GM23248 (cell line): ENCODE measurements at places on chromosomes 7 and 10. TPM values are rescaled to one million over a fixed set of nuclear protein-coding genes. Genes with fewer than 3 reads are reported as not detected.
A peak's percentile ranks its signal among the peaks of the same experiment; 100 is the strongest.

DNA sequence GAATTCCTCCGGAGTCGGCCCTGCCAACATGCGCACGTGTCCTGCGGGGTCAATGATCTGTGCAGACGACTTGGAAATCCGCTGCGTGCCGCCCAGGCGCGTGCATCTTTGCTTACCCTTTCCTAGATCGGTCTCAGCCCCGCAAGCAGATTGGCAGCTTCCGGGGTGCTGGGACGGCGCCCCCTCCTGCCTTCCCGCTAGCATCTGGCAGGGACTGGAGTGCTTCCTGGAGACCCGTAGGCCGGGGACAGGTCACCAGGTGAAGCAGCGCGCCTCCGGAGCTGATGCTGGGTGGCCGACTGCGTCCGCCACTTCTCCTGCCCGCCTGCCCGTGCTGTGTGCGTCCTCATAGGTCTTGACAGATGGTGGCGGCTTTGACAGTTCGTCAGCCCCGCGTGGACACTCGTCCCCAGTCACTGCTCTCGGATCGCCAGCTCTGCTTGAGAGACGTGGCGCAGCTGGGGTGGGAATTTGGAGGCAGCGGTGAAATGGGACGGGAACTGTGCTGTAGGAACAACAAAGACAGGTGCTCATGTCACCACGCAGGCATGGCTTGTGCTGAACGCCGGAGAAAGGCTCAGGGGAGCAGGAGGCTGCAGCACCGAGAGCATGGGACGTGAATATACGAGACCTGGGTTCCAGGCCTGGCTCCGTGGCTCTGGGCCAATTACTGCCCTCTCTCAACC, 21.9 kb upstream of the KCNK18 start:
- DNase-seq: no peak

- DNase-seq: peak; percentile 61
Measured at GRCh38 chr7:102412548-102412947, 16.4 kb downstream of the PRKRIP1 start.

NACAD gene
- 1.0 and 2.9 TPM in 2 replicates for total RNA-seq

- peak; percentile 78 for DNase-seq
Measured at GRCh38 chr7:74178632-74179031, 4.5 kb downstream of the EIF4H start.

NKX1-2 gene
- not detected in 2 replicates for total RNA-seq

DNA sequence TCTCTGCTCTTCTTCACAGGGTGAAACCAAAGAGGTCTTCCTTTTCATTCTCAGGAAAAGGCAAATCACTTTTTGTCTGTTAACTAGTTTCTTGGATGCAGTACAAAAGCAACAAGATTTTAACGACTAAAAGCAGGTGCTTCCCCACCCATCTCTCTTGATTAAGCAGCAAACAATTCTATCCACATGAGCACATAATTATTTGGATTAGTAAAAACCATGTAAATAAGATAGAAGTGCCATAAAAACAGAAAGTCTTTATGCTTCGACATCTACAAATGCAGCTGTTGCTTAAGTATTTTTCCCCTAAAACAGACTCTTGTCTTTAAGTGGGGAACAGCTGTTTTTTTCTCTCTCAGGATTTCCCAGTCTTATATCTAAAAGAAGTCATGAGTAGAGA, 37.4 kb downstream of the USP54 start:
- DNase-seq: no peak

NUPR2 gene
- not detected in 2 replicates for total RNA-seq

DNA sequence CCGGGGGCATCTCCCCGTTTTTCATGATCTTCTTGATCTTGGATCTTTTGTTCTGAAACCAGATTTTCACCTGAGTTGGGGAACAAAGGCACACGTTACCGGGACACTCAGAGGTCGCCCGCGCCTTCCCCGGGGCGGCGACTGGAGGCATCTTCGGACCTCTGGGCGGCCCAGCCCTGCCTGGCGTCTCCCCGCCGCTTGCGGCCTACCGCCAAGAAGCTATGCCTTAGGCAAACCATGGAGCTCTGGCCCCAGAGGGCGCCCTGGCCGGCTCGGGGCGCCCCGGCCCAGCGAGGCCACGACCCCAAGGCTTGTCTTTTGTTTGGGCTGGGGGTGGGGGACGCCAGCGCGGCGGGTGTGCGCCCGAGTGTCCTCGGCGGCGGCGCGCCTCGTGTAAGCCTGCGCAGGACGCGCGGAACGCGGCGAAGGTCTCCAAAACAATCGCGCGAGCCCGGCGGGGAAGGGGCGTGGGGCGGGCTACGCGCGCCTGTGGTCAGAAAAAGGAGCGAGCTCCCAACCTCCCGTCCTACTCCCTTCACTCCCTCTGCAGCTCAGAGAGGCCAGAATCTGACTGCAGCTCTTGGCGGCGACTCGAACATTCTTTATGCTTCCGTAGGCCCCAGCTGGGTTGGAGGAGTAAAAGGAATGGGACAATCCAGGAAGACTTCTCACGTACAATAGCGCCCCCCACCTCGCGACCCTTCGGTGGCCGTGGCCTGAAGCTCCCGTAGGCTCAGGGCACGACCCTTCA, 3.5 kb downstream of the DLX5 start:
- no peak for DNase-seq

HSPA12A gene
- 4.8 and 4.9 TPM in 2 replicates for total RNA-seq

- DNase-seq: no peak
Measured at GRCh38 chr10:1677307-1677939, 59.9 kb downstream of the ADARB2 start.

DNA sequence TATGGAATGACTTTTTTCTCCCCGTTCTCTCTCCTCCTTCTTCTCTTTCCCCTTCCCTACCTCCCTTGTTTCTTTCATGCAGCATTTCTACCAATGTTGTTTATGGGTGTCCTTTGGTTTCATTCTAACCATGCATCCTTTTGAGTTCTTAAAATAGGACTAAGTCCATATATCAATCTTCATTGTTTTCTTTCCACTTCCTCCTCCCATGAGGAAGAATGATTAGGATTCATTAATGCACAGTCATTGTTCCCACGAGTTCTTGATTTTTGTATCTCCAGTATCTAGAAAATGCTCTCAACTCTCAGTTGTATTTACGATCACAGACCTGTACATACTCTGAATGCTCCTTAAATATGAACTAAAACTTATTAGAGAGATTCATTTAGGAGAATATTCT, 153.3 kb downstream of the LRRC4 start:
- no peak for DNase-seq

VPS41 gene
- total RNA-seq: 30.6 and 30.9 TPM in 2 replicates

GRCh38 chr7:151071032-151071866, 9.4 kb downstream of the FASTK start:
- DNase-seq: no peak

PTER gene
- total RNA-seq: 13.3 and 14.2 TPM in 2 replicates

GRCh38 chr10:51770709-51771108, 71.3 kb upstream of the CSTF2T start:
- peak; percentile 52 for DNase-seq

HSPA14 gene
- 14.9 and 15.6 TPM in 2 replicates for total RNA-seq

DNA sequence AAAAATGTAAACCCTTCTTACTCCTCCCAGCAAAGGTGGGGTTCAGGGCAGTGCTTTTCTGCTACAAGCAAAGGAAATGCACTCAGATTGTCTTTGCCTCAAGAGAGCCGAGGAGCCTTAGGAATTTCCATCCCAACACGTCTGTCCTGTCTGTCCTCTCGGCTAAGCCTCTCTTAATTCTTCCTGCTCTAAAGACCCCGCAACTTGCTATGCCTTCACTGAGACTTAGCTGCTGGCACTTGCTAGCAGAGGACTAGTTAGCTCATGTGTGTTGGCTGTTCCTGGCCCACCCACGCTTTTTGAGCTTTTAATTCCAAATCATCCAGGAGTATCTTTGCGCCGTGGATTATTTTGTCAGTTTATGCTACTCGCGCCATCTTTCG, 481 bp upstream of the NPM3 start:
- DNase-seq: peak; percentile 53

DNA sequence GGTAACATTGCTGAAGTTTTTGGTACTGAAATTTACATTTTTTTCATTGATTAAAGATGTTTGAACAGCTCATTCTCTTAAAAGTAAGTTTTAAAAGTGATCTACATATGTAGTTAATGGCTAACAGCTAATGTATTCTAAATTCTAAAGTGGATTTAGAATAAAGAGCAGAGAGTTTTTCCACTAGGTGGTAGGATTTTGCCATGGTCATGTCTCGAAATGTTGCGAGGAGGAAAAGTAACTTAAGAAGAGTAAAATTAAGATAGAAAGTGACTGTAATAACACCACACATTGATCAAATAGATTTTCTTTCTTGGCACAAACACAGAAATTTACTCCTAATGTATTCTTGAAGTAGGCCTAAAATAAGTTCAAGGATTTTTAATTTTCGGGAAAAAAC, 19.8 kb downstream of the LSMEM1 start:
- DNase-seq: peak; percentile 24

DNA sequence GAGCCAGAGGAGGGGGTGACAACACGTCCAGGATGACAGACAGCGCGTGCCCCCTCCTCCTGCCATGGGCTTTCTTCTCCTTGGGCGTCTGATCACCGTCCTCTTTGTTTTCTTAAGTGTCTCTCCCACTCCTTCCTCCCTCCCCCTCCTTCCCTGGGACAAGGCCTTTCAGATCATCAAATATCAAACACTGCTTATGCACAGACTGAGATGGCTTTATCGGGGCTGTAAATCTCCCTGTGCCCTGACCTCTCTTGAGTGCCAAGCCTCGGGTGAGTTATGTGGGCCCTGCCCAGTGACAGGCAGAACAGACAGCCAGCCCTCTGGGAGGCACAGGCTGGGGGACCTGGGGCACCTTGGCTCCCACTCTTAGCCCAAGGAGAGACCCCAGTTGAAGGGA, 116.4 kb downstream of the C10orf105 start:
- DNase-seq: no peak

GRCh38 chr10:71683301-71683700, 36.3 kb downstream of the C10orf105 start:
- DNase-seq: peak; percentile 14

DNA sequence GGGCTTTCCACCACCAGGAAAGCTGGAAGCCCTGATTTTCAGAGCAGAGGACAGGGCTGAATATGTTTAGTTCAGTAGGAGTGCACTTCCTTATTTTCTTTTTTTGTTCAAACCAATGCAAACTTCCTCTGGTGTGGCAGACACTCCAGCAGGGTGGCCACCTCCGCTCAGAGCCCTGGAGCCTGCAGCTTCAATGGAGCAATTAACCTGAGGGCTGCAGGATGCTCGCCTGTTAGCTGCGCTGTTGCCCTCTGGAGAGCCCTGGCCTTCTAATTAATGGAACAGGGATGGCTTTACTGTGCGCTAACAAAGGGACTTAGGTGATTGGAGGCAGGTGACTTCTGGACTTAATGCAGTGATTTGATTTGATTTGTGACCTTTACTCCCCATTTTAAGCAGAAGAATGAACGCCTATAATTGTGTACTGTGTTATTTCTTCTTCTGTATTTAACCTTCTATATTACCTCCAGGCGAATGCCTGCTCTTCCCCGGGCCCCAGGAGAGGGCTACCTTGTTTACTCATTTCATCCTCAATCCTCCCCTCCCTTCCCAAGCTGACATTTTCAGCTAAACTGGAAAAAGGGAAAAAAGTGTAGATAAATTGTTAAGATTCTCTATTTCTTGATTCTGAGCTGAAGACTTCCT, 123.0 kb upstream of the CTBP2 start:
- no peak for DNase-seq

DNA sequence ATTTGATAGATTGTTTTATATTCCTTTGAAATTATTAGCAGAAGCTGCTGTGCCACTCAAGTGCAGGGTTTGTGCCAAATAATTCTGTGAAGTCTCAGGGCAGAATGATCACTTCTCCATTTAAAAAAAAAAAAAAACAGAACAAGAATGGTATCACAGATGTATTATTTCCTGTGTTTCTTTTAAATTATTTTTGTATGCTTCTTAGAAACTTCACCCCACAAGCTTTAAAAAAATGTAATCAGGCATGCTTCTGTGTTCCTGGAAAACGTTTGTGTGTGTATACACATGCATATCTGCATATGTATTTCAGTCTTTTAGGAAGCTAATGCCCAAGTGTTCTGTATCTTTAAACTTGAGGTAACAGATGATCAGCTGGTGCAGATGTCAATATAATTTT, 6.3 kb upstream of the CD36 start:
- DNase-seq: no peak
